ENCODE measurements at places on chromosomes 1 and 21.

DNA sequence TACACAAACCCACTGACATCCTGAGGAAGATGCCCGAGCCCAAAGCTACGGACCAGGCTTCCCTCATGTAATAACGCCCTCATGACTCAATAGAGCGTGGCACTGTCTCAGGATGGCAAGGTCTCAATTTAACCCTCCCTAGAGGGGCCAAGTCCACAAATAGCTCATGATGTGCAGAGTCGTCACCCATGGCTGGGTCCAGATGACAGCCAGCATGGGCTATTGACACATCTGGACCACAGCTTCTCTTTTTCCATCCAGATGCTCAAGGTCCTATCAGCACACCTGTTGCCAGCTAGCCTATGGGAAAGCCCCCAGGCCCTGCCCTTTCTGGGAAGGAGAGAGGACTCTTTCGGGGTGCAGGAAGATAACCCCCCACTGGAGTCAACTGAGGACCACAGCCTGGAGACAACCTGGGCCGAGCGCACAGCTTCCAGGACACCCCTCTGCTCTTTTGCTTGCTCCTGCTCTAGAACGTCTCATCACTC is 2.8 kb downstream of the LAPTM5 start:
- DNase-seq, result no peak

- no peak for DNase-seq
Measured at GRCh38 chr1:200938955-200939354, 44.3 kb downstream of the INAVA start.

- DNase-seq, result no peak
Measured at GRCh38 chr1:102434421-102434820, 437.7 kb upstream of the OLFM3 start.

- no peak for DNase-seq
Measured at GRCh38 chr1:226679262-226679661, 59.8 kb downstream of the ITPKB start.

DNA sequence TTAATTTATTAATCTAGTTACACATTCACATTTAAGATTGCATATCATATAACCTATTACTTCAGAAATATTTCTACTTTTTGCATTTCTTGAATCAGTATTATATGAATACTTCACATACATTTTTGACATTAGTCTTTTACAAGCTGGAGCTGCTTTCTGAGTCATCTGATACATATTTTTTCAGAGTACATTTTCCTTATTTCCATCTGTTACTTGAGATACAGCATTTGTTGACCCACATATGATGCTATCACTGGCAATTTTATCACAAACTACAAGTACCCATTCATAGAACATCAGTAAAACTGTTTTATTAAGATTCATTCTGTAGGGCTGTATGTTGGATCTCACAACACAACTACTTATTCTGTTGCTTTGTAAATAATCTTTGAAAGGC is 367.2 kb upstream of the ST6GALNAC5 start:
- no peak for DNase-seq

DNA sequence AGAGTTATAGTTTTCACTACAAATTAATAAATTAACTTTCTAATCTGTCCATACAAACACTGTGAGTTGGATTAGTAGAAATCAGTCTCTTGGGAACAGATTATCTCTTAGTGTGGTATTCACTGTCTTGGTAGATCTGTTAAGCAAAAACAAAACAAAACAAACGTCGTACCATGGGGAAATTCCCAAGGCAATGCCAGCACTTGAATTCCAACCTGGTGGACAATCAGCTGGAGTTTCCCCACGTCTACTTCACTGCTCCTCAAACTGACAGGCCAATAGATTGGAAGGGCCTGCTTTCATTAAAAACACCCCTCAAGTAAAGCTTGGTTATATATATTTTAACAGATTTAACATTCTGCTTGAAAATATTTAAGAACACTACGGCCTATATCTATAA is 31.9 kb downstream of the GDAP2 start:
- DNase-seq, result no peak

DNA sequence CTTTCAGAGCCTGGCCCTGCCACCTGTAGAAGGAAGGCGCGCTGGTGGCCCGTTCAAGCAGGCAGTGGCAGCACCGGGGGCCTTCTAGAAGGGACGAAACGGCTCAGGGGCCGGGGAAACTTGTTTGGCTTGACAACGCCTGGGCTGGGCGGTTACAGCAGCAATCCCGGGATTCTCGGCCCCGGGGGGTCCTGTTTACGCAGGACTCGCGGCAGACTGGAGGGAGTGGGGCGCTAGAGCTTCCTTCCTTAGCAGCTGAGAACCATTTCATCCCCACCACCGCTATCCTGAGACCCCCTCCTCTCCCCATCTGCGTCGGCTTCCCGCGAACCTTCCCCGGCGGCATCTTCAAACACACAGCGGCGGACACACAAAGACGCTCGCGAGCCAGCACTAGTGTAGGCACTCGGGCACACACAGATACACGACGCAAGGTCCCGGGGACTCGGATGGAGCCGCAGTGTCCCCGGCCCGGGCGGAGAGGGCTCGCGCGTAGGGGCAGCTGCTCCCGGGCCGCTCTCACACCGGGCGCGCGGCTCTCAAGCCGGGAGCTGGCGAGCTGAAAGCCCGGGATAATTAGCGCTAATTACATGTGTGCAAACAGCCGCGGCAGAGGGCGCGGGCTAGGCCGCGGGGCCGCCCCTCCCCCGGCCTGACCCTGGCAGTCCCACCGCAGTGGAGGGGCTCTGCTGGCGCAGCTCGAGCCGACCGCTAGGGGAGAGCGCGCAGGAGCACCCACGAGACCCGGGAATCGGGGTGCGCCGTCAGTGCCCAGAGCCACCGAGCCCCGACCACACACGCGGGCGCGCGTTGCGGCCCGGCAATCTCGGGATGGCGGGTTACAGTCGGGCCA is 271.4 kb downstream of the FOXD2 start:
- no peak for DNase-seq
